Cortex of kidney (tissue), 1 donor: ENCODE measurements at places on chromosomes 3 and 15.

DNA sequence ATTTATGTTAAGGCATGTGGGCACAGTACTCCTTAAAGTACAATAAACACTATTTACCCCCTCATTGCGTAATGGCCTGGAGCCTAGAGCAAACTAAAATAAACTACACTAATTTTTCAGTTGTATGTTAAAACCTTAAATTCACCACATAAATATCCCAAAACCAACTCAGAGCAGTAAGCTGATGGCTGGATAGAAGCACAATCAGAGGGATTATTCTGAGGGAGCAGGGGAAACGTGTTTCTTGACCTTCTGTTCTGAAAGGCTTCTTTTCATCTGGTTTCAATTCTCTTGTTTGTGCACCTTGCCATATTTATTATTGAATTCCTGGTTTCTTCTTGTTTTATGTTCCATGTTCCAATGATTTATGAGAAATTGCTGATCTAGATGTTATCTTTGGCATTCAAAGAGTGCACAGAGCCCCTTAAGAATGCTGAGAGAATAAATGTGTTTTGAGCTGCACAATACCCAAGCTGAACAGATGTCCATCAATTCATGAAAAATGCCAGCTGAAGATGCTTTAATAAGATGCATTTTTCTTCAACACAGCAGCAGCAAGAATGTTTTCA lies 29.6 kb downstream of the RPL22L1 start:
- no peak for DNase-seq

- no peak for DNase-seq
These were observed 59.0 kb upstream of the PDZRN3 start for GRCh38 chr3:73683706-73684105.

GRCh38 chr15:100430411-100430810 lies 88.6 kb upstream of the ADAMTS17 start:
- DNase-seq = no peak

- no peak for DNase-seq
These were observed 36.5 kb downstream of the NSUN3 start for GRCh38 chr3:94099311-94099710.

GRCh38 chr3:111979434-111980038 lies 710 bp downstream of the ABHD10 start:
- no peak for DNase-seq

GRCh38 chr3:50632450-50632849 lies 15.5 kb downstream of the MAPKAPK3 start:
- no peak for DNase-seq

DNA sequence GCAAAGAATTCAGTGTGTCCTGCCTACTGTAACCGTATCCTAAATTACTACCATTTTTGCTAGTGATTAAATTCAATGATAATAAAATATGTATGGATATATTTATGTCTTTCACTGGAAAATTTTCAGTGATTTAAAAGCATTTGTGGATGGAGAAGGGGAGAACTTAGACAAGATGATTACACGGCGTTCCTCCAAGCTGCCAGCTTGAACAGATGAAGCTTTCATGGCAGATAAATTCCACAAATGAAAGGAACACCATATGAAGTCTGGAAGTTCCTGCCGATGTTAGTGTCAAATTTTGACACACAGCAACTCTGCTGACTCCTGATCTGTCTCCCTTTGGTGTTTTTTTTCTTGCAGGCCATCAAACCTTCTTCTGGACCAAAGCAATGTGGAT lies 364.7 kb downstream of the EPHA3 start:
- DNase-seq = no peak

DNA sequence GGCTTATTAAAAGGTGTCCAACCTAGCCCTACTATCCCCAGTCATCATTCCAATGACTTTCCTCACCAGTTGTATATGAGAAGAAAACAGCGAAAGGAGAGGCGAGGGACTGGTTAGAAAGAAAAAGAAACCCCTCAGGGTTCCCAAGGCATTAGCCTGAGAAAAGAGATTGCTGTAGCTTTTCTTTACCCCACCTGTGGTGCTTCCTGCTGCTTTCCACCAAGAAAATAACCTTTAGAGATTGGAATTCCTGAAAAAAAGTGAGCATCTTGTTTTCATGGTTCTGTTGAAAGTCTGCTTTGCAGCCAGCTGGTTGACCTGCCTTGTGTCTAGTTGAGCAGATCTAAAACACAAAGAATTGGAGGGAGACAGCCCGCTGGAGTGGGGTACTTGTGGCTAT lies 196.4 kb downstream of the CADPS start:
- DNase-seq = no peak

DNA sequence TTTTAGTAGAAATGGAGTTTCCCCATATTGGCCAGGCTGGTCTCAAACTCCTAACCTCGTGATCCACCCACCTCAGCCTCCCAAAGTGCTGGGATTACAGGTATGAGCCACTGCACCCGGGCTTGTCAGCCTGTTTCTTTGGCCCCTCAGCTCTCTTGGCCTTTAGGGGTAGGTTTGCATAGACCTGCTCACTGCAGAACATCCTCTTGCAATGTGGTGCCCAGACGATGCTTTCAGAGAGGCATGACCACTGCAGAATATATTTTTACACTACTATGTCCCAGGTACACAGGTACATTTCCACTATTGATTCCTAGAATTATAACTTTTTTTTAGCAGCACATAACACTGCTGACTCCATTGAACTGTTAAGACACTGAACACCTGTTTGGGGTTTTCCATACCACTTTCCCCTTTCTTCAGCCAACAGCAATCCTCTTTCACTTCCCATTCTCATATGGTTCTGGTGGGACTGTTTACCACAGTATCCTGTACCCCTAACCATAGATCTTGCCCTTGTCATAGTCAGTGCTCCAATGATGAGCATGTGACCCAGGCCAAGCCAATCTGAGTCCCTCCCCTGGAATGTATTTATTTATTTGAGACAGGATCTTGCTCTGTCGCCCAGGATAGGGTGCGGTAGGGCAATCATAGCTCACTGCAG lies 21.1 kb downstream of the CCDC32 start:
- no peak for DNase-seq

DNA sequence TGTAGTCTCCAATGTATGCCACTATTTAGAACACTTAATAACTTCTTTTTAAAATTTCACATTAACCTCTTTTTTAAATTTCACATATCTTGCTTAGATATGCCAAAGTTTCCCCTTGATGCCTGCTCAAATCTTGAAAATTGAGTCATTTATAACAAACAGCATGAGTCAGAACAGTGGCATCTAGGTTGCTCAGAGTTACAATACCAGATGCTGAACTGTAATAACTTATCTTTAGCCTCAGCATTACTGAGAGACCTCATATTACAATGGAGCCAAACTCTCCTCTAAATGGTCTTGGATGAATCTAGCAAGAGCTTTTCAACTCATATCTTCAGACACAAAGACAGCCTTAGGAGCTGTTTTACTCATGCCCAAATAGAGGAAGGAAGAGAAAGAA lies 439.3 kb upstream of the ARPP21 start:
- no peak for DNase-seq

DNA sequence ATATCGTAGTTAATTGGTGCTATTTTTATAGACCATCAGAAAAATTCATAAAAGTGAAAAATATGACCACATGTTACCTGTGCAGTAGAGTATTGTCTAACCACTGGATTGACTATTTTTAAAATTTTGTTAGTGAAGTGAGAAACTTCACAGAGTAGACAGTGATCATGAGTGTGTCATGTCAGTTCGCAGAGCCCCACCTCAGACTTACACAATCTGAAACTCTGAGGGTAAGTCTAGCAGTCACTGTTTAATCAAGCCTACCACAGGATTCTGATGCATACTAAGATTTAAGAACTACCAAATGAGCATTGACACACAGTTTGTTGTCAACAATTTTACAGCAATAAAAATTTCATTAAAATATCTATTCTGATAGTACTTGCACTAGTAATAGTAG lies 552.9 kb upstream of the SUCLG2 start:
- no peak for DNase-seq

DNA sequence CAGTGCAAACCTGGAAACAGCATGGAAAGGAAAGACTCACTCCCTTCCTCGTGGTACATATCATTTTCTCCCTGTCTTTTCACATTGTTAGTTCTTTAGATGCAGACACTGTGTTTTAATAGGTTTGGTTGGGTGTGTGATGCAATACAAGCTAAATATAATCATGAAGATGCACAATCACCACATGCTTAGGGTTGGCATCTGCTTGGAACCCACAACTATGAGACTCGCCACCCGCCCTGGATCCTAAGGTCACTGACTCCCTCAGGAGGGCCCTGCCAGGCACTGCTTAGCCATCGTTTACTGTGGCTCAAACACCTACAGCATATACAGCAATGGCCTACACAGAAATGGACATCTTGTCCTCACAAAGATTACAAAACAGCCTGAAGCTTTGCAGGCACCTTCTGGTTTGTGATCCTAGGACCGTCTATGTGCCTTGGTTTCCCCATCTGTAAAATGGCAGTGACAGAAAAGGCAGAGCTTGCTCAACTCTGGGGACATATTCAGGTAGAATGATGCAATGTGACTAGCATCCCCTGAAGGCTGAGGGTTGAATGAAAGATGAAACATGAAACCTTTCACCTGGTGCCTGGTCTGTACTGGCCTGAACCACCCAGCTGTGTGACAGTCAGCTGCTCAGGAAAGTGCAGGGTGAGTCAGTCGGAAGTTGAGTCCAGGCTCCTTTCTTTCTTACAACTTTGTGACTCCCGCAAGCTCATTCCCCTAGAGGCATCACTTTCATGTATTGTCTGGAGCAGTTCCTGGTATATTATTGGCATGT lies 123.6 kb upstream of the PFN2 start:
- DNase-seq = no peak

DNA sequence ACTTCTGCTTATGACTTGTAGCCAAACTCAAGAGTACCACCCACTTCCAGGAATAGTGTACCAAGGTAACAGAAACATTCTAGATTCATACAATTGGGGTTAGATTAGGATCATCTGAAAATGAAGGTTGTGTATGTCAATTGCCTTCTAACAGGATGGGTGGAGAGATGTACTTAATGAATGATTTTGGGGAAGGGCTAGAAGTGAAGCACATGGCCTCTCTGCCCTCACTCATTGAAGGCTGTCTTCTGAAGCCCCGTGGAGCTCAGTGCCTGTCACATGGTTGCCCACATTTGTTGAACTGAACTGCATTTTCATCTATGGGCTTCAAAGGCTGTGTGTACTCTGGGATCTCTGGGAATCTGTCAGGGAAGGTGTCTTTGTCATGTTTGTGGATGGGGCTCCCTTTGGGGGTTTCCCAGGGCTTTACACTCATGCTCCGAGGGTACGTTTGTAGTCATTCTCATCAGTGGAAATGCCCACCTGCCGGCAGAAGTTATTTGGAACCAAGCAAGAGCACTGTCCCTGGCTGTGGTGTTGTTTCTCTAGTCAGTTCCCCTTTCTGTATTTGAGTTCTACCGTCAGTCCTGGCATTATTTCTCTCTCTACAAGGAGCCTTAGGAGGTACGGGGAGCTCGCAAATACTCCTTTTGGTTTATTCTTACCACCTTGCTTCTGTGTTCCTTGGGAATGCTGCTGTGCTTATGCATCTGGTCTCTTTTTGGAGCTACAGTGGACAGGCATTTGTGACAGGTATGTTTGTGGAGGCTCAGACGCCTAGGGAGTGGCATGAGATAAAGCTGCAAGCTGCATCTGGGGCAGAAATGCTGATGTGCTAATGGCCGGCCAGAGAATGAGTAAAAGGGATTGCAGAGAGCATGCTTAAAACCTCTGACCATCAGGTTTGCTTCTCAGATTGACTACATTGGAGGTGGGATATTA lies 22.4 kb downstream of the CD86 start:
- DNase-seq = no peak

GRCh38 chr15:31489281-31489680 lies 162.6 kb downstream of the KLF13 start:
- no peak for DNase-seq

- DNase-seq = no peak
These were observed 3.9 kb upstream of the PSTPIP1 start for GRCh38 chr15:76991048-76991447.

- no peak for DNase-seq
These were observed 204.1 kb upstream of the TBL1XR1 start for GRCh38 chr3:177401375-177401774.

DNA sequence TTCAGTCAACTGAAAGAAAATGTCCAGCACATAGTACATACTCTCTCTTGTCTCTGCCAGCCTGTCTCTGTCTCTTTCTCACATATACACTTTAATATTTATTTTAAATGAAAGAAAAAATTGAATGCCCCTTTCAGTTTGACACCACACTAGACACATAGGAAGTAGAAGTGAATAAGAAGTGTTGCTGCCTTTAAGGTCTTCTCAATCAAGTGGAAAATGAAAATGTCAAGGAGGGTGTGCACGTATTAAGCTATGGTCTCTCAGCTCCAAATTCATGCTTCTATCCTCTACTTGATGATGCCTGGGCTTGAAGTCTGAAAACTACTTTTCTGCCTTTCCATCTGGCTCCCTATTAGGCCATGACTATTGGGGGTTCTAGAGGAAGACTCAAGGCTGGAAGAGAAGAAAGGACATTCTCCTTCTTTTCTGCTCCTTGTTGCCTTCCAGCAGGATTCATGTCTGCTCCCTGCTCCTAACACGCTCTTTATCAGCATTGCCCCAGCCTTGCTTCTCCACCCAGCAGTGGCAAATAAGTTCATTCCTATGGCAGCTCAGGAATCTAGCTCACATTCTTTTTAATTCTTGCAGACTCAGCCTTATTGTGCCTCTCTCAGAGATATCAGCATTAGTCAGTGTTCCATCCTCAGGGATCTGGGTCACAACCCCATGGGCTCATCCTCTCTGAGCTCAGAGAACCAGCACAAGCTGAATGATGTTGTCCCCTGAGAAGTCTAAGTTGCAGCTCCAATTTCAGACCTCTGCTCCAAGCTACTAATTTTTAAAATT lies 609.1 kb upstream of the GRM7 start:
- no peak for DNase-seq

GRCh38 chr3:177904621-177905020 lies 631.6 kb upstream of the KCNMB2 start:
- no peak for DNase-seq

DNA sequence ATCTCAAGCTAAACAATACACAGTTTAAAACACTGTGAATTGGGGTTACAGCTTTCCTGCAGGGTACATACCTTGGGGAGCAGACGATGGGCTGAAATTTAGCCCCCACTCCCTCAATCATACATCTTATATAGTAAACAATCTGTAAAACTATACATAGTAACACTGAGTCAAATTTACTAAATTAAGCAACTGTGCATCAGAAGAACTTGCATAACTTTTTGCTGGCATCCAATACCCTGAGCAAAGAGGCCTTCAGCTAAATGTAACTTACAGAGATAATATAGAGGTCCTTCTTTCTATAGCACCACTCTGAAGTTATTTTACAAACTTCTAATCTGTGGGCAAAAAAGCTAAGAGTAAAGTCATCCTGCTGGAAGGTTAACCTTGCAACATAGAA lies 603.6 kb upstream of the TGFBR2 start:
- no peak for DNase-seq

DNA sequence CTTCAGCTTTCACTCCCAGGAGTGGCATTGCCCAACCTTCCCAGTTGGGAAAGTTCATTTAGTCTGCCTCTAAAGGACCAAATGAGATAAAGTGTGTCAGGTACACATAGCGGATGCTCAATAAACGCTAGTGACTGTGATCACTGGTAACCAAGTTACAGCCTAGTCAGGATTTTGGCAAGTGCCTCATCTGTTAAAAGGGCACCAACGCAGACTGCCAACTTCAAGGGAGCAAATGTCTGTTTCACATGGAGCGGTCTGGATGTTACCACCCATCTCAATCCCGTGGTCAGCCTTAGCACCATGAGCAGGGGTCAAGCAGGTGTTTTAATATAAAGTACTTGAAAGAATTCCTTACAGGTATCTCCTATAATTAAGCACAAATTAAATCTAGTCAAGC lies 22.7 kb downstream of the SLCO3A1 start:
- DNase-seq = no peak

- DNase-seq = no peak
These were observed 37.9 kb upstream of the TSC22D2 start for GRCh38 chr3:150370122-150370602.

GRCh38 chr3:32428092-32429068 lies 36.7 kb downstream of the CMTM7 start:
- no peak for DNase-seq
